ENCODE measurements at places on chromosomes 4 and X.

GRCh38 chr4:77432717-77433417 lies 172.8 kb upstream of the CXCL13 start:
- no peak for DNase-seq

- DNase-seq, result no peak
Observed at GRCh38 chr4:138110815-138111214, 131.3 kb downstream of the SLC7A11 start.

- DNase-seq, result no peak
Observed at GRCh38 chrX:45669715-45670340, 469.2 kb upstream of the DIPK2B start.

GRCh38 chrX:78574306-78574705 lies 84.8 kb downstream of the RTL3 start:
- DNase-seq, result no peak

DNA sequence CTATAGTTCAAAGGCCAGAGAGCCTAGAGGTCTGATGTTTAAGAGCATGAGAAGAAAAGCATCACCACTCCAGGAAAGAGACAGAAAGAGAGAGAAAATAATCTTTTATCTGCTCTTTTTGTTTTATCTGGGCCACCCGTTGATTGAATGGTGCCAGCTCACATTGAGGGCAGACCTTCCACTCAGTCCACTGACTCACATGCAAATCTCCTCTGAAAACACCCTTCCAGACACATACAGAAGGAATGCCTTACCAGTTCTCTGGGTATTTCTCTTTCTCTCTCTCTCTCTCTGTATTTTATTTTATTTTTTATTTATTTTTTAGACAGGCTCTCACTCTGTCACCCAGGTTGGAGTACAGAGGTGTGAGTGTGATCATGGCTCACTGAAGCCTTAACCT lies 252.5 kb downstream of the DTHD1 start:
- no peak for DNase-seq

- DNase-seq, result no peak
Observed at GRCh38 chr4:183522821-183523220, 18.0 kb downstream of the ING2 start.

Data from HEK293T (cell line).